Femur (tissue), 1 donor: ENCODE measurements at places on chromosomes 6 and 20.

GRCh38 chr6:7051780-7052442 is 55.9 kb upstream of the RREB1 start:
- peak; percentile 80 for DNase-seq

DNA sequence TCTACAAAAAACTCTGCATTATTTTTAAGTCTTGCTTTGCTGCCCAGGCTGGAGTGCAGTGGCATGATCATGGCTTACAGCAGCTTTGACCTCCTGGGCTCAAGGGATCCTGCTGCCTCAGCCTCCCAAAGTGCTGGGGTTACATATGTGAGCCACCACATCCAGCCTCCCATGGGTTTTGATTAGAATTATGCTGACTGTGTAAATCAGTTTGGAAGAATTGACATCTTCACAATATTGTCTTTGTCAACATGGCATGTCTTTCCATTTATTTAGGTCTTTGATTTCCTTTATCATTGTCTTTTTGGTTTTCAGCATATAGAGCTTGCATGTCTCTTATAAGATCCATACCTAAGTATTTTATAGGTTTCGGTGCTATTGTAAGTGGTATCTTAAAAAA is 13.2 kb upstream of the APCDD1L start:
- no peak for DNase-seq

DNA sequence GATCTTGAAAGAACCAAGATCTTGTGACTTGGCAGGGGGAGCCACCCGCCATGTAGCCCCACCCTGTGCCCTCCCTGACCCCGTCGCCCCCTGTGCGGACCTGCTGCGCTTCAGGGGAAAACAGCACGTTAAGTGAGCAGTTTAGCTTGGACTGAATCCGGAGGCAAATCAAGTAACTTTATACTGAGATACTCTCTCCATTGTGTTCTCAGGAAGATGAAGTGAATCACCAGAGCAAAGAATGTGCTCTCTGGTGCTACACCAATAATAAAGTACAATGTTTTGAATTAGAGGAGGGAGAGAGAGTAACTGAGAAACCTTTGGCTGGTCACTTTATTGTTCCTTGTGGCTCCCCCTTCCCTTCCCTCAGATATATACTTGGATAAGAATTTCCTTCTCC is 83.4 kb downstream of the TXNDC5 start:
- no peak for DNase-seq

DNA sequence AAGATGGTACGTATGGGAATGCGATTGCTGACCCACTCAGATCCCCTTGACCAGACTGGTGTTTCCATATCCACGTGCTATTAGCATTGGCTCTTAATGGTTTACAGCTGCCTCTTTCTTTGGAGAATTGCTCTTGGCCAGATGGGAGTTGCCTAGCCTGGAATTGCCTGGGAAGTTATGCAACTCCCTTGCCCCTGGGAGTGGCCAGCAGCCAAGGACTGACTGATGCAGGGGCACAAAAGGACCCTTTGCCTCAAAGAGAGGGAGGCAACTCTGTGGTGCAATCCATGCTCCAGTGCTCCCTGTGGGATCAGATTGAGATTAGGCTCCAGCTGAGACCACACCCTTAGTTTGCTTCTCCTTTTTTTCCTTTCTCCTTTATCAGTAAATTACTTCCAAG is 203.5 kb upstream of the JAG1 start:
- DNase-seq = no peak
